A172 (cell line): ENCODE measurements at places on chromosomes 1 and 21.

DNA sequence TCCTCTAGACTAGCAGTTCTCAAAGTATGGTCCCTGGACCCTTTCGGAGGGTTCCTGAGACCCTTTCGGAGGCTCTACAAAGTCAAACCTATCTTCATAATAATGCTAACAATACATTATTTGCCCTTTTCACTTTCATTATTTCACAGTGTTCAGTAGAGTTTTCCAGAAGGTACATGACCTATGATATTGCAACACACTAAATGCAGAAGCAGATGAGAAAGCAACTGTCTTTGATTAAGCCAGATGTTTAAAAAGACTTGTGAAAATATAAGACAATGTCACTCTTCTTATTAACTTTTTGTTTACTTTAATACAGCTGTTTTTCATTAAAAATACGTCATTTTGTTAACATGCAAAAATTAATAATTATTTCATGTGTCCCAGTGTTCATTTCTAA lies 5.8 kb downstream of the KCNJ10 start:
- DNase-seq, result no peak

- DNase-seq, result peak; percentile 14
These were observed 92.6 kb upstream of the VAV3 start for GRCh38 chr1:108057541-108057940.

DNA sequence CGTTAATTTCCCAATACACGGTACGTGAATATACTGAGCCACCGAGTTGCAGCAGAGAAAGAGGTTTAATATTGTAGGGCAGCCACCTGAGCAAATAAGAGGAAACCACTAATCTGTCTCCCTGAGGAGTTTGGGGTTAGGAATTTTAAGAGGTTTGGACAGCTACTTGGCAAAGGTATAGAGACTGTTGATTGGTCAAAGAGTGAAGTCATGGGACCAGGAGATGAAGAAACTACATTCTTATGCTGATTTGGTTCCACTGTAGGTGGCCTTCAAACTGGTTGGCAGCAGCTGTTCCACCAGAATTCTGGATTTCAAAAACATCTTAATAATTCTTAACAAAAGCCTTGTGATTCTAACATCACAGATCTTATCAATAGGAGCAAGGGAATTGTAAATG lies 485.4 kb upstream of the PRMT6 start:
- no peak for DNase-seq

DNA sequence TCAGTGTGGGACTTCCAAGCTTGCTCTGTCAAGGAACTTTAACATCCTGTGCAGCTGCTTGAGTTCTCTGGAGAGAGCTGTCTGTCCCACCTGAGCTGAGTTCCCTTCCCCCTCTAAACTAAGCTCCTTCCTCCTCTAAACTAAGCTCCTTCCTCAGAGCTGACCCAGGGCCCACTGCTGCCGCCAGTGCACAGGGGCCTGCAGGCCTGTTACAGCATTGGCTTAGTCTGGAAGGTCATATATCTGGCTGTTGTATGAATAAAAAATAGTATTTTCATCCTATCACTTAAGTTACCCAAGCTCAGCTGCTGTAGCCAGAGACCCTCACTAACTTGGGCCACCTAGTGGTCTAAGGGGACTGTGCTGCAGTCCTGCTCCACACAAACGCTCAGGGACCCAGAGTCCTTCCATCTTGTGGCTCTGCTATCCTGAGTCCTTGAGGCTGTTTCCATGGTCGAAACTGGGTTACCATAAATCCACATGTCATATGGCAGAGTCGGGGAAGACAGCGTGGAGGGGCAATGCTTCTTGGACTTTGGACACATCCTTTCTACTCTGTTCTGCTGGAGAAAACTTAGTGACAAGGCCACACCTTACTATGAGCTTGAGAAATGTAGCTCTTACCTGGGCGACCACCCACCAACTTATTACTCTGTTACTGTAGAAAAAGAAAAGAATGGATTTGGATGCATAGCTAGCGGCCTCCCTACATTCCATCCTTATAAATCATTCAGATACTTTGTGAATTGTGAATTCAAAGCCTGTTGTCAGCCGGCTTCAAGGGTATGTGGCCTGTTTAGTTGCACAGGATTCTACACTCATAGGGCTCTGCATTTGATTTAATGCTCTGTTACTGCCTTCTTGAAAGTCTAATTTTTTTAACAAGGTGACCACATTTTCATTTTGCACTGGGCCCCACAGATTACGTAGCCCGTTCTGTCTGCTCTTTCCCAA lies 71.4 kb upstream of the GCLM start:
- DNase-seq, result no peak

- DNase-seq, result no peak
These were observed 22.1 kb downstream of the EDARADD start for GRCh38 chr1:236416165-236416564.

- no peak for DNase-seq
These were observed 184.6 kb upstream of the DUSP10 start for GRCh38 chr1:221926441-221926840.
